ENCODE measurements at places on chromosomes 3 and 15.
A peak's percentile ranks its signal among the peaks of the same experiment; 100 is the strongest.

- no peak for DNase-seq
These were observed 23.3 kb downstream of the SCN5A start for GRCh38 chr3:38626171-38626570.

GRCh38 chr3:61964566-61964965, 403.2 kb downstream of the PTPRG start:
- DNase-seq = no peak

GRCh38 chr3:100060685-100061484, 53.4 kb downstream of the FILIP1L start:
- no peak for DNase-seq

DNA sequence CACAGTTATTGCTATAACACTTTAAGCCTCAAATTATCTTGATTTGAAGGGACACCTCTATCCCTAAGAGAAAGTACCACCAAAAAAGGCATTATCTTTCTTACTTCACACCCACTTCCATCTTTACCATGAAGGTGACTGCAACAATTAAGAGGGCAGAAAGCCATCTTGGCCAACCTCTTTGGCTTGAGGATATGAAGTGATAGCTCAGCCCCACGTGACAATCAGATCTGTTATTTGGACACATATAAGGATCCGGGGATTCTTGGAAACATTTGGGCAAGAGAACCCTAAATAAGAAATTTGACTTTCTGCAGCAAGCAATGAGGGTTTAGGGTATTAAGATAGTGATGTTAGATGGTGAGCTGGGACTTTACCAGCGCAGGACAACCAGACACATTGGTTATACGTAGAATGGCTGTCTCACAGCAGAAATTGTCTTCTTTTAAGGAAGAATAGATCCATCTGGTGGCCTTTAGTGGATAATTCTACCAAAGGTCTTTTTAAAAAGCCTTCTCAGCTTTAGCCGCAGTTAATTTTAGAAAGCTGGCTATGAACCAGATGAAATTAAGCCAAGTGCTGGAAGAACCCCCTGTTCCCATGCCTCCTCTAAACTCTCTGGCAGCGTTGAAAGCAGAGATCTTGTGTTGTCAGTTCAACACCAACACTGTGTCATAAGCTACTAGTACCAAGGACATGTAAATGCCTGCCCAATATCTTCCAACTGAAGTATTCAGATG, 12.3 kb downstream of the HCLS1 start:
- no peak for DNase-seq

DNA sequence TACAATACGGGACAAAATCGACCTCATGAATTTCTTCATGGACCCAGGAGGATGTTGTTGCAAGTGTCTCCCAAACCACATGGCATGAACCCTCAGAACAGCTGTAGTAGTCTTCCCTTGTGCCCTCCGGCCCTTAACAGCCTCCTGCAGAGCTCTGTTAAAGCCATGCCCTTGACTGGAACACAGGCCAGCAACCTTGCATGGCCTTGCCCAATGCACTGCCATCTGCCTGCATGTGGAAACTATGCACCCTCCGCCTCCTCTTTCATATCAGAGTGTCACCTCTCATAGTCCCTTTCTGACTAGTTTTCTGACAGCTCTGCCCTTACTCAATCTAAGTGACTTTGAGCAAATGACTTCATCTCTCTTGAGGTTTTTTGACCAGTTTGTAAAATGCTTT, 39.4 kb upstream of the TRIM71 start:
- DNase-seq = peak; percentile 15

DNA sequence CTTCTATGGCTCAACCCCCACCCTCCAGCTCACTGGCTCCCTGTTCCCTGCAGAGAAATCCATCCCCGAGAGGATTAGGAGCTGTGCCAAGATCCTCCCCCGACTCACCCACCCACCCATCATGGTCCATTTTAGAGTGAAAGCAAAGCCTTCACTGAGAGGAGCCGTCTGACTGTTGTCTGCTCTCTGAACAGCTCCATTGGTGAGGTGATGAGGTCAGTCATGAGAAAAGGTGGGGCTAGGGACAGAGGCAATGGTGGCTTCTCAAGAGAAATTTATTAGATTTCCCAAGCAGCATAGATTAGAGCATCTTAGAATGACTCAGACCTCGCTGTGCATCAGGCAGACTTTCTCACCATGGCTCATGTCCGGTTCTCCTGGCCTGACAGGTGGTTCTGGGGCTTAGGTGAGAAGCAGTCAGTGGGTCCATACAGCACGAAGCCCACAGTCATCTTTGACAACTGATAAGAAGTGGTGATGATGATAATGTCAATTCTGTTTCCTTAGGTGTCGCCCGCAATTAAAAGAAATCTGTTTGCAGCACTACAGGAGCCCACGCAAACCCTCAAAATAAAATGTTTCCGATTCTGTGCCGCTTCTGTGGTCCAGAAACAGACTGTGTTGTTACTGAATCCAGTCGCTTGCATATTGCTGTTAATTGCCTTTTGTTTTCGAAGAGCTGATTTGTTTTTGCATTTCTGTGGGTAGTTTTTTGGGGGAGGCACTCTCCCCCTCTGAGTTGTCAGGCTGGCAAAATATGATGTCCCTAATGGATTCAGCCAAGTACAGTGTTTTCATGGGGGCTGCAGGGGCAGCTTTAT, 24.8 kb upstream of the RHO start:
- DNase-seq = no peak

GRCh38 chr3:167859610-167860009, 124.1 kb downstream of the SERPINI1 start:
- no peak for DNase-seq

GRCh38 chr3:19543212-19543841, 390.7 kb downstream of the EFHB start:
- no peak for DNase-seq

- no peak for DNase-seq
These were observed 57.2 kb downstream of the ITGB5 start for GRCh38 chr3:124829819-124830554.

GRCh38 chr3:8743021-8743601, 9.5 kb downstream of the CAV3 start:
- no peak for DNase-seq

GRCh38 chr3:15932348-15933300, 134.8 kb upstream of the ANKRD28 start:
- DNase-seq = no peak

DNA sequence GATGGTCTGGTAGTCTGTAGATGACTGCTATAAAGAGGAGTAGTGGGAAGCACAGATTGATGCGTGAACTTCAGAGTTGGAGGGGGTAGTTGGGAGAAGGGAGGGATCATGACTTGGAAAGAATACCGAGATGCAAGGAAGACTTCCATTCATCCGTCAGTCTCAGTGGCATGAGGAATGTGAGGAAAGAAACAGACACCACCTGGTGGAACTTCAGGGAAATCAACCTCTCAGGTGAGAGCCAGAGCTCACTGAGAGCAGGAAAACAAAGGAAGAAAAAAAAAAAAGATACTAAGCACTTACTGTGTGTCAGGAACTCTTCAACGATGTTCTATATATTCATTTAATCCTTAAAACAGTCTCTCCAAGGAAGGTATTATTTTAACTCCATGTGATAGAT, 172.4 kb downstream of the OXSM start:
- no peak for DNase-seq

- no peak for DNase-seq
These were observed 86.8 kb downstream of the GBE1 start for GRCh38 chr3:81674690-81675089.

GRCh38 chr3:72109327-72110259, 324.6 kb upstream of the PROK2 start:
- no peak for DNase-seq

GRCh38 chr3:195818301-195818700, 6.6 kb upstream of the MUC4 start:
- DNase-seq = no peak

DNA sequence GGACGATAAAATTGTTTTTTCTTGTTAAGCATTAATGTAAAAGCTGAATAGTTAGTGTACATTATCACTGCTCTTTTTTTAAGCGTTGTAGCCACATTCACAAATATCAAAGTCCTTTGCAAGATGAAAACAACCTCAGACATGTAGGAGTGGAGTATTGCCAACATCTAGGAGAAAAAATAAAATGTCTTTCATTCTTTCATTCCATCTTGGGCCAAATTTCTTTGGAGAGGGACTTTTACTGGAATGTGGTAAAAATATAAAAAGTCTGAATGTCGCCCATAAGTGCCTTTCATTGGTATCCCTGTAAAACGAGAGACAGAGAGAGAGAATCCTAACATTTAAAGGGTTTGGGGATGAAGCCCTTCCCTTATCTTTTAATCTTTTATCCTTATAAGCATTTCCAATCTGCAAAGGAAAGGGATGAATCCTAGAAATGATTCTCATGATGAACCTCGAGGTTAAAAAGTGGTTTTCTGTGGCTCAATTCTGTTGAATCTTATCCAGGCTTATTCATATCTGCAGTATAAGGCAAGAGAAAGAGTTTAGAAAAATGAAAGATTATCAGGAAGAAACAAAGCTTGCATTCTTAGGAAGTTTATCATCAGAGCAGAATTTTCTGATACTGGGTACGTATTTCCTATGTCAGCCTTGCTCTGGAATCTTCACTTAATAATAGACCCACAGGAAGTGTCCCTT, 1031.7 kb downstream of the MCTP2 start:
- no peak for DNase-seq

- no peak for DNase-seq
These were observed 1.5 kb downstream of the RBP1 start for GRCh38 chr3:139537795-139538621.

DNA sequence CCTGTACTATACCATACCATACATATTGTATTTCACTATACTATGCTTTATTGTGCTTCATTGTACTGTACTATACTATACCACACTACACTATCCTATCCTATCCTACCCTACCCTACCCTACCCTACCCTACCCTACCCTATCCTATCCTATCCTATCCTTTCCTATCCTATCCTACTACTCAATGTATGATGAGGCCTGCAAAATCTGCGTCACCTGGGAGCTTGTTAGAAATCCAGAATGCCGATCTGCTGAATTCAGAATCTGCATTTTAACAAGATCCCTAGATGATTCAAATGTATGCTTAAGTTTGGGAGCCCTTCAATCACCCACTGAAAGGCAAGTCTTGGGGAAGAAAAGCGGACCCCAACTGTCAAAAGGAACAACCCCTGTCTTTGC, 45.4 kb upstream of the CAPN7 start:
- DNase-seq = no peak

DNA sequence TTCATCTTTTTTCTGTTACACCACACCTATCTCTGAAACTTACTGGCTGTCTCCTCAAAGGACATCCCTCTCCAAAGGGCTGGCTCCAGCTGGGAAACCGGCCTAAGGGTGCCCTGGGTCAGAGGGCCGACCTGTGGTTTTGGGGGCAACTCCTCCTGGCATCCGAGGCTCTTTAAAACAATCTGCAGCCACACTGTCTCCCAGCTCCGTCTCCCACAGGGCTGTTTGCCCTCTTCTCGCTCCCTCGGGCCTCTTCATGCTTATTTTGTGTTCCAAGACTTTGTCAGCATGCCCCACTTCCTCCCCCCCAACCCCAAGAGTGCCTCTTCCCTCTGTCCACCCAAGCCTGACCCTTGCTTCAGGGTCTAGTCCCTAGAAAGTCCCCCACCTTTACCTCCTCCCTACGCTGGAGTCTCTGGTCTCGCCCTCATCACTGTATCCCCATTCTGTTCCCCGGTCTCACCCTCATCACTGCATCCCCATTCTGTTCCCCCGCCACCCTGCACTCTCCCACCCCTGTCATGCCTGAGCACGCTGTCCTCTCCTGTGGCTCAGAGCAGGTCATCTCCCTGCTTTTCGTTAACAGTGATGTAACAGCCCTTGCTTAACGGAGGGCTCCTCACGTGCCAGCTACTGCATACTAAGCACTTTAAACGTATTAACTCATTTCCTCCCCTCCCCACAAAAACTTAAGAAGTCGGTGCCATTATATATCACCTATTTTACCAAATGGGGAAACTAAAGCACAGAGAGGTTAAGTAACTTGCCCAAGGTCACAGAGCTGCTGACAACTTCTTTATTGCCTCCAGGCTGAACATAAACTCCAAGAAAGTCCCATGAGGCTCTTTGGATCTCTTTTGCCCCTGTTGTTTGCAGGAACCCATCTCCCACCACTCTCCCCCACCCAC, 1.1 kb upstream of the CSK start:
- no peak for DNase-seq

- no peak for DNase-seq
These were observed 39.3 kb downstream of the FGD5 start for GRCh38 chr3:14858105-14858504.

DNA sequence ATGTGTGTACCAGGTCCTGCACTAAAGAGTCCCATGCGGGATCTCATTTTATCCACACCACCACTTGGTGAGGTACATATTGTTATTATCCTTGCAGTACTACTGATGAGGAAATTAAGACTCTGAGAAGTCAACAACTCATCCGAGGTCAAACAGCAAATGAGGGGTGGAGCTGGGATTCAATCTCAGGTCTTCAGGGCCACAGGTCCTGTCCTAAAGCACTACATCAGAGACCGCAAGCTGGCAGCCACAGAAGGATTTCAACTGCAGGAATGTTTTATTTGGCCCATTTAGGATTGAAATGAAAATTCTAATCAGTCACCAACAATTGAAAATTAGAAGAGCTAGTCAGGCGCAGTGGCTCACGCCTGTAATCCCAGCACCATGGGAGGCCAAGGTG, 131.4 kb downstream of the ADAMTS17 start:
- no peak for DNase-seq

DNA sequence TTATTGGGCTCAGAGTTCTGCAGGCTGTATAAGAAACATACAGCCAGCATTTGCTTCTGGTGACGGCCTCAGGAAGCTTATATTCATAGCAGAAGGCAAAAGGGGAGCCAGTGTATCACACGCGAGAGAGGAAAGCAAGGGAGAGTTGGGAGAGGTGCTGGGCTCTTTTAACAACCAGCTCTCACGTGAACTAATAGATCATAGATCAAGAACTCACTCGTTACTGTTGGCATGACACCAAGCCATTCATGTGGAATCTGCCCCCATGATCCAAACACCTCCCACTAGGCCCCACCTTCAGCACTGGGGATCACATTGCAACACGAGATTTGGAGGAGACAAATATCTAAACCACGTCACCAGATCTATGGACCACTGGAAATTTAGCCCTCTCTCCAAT, 70.2 kb downstream of the TIPARP start:
- DNase-seq = no peak

GRCh38 chr15:85429522-85429921, 49.1 kb downstream of the AKAP13 start:
- no peak for DNase-seq

DNA sequence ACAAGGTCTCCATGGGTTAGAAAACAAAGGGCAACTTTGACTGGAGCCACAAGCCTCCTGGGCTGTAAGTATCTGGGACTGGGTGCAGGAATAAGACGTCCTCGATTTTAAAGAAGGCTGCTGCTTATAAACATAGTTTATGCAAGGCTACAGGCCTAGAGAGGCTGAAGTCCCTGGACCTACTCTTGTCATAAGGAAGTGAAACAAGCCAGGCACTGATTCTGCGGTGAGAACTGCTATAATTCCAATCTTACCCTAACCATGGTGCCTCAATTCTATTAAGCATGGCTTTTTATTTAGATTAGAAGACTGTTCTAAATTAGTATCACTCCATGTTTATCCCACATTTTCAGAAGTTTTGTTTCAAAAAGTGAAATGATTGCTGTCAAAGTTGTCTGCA, 777.6 kb downstream of the PLOD2 start:
- DNase-seq = no peak

- no peak for DNase-seq
These were observed 33.8 kb upstream of the ACP3 start for GRCh38 chr3:132283440-132283839.
